ENCODE measurements at places on chromosomes 2 and 18. TPM values are rescaled to one million over a fixed set of nuclear protein-coding genes. Genes with fewer than 3 reads are reported as not detected.

MAP3K2 gene
- total RNA-seq: 22.3 TPM

ARHGEF4 gene
- total RNA-seq: 34.5 TPM

DPP10 gene
- 0.78 TPM for total RNA-seq

MCM6 gene
- total RNA-seq: 15.6 TPM

FER1L5 gene
- 0.34 TPM for total RNA-seq

DNAJC5G gene
- not detected for total RNA-seq

TGIF1 gene
- total RNA-seq: 160 TPM

ANKRD30B gene
- total RNA-seq: not detected

PAX8 gene
- 3.7 TPM for total RNA-seq

ELOA2 gene
- not detected for total RNA-seq

SS18 gene
- 64.1 TPM for total RNA-seq

CDCA7 gene
- total RNA-seq: 27.8 TPM

KIF1A gene
- not detected for total RNA-seq

ST6GAL2 gene
- 0.08 TPM for total RNA-seq

GNAL gene
- 17.6 TPM for total RNA-seq

CD28 gene
- not detected for total RNA-seq

CSRNP3 gene
- total RNA-seq: 5.9 TPM

METTL5 gene
- total RNA-seq: 106 TPM

HOXD10 gene
- total RNA-seq: not detected

TMBIM1 gene
- total RNA-seq: 266 TPM

DRC1 gene
- not detected for total RNA-seq

RBM43 gene
- total RNA-seq: 0.99 TPM

KLHL29 gene
- total RNA-seq: 7.0 TPM

FNDC4 gene
- 11.5 TPM for total RNA-seq

PROC gene
- total RNA-seq: 0.19 TPM

HPCAL1 gene
- total RNA-seq: 85.7 TPM

PDE6D gene
- total RNA-seq: 28.2 TPM

CYP27A1 gene
- 2.7 TPM for total RNA-seq

LYG2 gene
- total RNA-seq: not detected

ACVR1 gene
- 17.3 TPM for total RNA-seq

PPM1B gene
- total RNA-seq: 10.0 TPM

MBD1 gene
- 87.2 TPM for total RNA-seq

ABCG5 gene
- not detected for total RNA-seq

PARD6G gene
- total RNA-seq: 32.2 TPM

PROKR1 gene
- not detected for total RNA-seq

HTR2B gene
- total RNA-seq: not detected

TEKT4 gene
- total RNA-seq: not detected

PIKFYVE gene
- total RNA-seq: 8.5 TPM

WNT10A gene
- total RNA-seq: 4.2 TPM

ACKR3 gene
- total RNA-seq: 1.4 TPM

SPEG gene
- total RNA-seq: 13.8 TPM

NFATC1 gene
- total RNA-seq: 6.3 TPM

SMYD1 gene
- not detected for total RNA-seq

MC2R gene
- total RNA-seq: not detected

GPR148 gene
- not detected for total RNA-seq

HMSD gene
- not detected for total RNA-seq

PLA2R1 gene
- total RNA-seq: 4.5 TPM

SLC35F6 gene
- total RNA-seq: 46.9 TPM

MAP3K19 gene
- not detected for total RNA-seq

SOCS6 gene
- total RNA-seq: 13.0 TPM

POU3F3 gene
- not detected for total RNA-seq

RAB17 gene
- total RNA-seq: 4.8 TPM

GBX2 gene
- total RNA-seq: 1.3 TPM

SLC14A1 gene
- not detected for total RNA-seq

CNGA3 gene
- total RNA-seq: not detected

BMP10 gene
- total RNA-seq: not detected

IL36RN gene
- 0.15 TPM for total RNA-seq

CHRND gene
- not detected for total RNA-seq

TGFBRAP1 gene
- 19.7 TPM for total RNA-seq

GALNT5 gene
- 3.1 TPM for total RNA-seq

Data from hair follicular keratinocyte (primary cell).